NCI-H1105 (cell line): ENCODE measurements at places on chromosomes 11 and 22.

DNA sequence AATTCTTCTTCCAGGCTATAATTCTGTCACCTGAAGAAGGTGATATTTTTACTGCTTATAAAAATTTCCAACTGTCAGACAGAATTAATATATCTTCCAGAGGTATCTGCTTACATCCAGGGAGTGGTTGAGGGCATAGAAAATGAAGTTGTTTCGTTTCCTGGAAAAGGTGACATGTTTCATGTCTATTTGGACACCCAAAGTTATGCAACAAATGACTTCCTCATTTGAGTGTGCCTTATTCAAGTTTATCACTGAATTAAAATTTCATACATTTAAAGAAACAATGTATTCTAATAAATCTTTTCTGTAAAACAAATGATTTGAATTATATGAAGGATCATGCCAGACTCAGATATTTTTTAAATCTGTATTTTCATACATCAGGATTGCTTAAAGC is 8.5 kb upstream of the GRAMD1B start:
- DNase-seq: no peak

GRCh38 chr11:110185121-110185591 is 92.0 kb downstream of the ZC3H12C start:
- DNase-seq: no peak

DNA sequence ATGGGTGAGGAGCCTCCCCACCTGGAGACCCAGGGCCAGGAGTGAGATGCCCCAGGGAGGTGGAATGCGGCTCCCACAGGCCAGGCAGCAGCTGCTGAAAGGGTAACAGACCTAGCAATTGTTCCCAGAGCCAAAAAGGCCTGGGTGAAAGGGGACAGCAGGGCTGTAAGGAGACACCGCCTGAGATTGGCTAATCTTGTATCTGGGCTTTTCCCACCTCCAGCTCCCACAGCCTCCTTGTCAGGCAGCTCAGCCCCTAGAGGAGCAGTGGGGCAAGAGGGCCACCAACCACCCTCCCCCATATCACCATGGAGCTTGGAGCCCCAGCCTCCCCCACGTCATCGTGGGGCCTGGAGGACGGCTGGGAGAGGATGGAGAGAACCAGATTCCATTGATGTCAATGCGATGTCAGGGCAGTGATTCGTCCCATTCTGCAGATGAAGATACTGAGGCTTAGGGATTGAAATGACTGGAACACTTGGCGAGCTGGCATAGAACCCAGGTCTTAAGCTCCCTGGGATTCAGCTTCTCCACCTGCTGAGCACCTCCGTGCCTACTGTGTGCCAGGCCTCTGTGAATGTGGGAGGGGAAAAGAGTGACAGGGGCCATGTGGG is 2.9 kb upstream of the MGAT3 start:
- no peak for DNase-seq

DNA sequence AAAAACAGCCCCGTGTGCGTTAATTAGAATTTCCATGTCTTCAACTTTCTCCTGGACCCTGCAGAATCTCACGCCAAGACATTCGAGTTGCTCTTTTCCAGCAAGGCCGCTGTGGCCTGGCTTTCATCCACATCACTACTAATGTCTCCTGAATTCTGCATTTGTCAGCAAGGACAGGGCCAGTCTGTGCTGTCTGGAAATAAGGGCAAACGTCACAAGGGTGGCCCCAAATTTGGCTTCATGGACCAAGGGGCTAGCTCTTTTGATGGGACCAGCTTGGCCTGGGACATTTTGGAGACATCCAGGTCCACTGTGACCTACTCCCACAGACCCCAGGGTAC is 33.4 kb downstream of the KCNQ1OT1 start:
- DNase-seq: no peak

DNA sequence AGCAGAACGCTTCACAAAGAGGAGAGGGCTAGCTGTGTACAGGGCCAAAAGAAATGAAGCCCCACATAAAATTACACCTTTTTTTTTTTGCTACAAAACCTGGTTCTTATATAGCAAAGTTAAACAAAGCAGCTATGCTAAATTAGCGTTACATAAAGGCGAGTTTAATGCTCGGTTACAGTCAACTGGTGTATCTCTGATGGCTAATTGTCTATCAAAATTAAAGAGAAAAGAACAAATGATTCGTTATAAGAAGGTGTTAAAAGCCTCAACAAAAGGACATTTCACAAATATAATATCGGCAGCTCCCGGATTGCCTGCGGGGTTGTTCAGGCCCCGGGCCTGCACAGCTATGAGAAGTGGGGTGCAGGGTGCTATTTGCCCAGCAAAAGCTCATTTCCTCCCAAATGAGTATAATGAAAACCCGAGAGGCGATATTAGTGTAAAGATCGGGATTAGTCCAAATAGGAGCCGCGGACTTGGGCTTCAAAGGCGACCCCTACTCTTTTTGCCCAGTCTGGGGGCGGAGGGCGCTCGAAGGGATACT is 13.3 kb upstream of the PAX6 start:
- DNase-seq: no peak

DNA sequence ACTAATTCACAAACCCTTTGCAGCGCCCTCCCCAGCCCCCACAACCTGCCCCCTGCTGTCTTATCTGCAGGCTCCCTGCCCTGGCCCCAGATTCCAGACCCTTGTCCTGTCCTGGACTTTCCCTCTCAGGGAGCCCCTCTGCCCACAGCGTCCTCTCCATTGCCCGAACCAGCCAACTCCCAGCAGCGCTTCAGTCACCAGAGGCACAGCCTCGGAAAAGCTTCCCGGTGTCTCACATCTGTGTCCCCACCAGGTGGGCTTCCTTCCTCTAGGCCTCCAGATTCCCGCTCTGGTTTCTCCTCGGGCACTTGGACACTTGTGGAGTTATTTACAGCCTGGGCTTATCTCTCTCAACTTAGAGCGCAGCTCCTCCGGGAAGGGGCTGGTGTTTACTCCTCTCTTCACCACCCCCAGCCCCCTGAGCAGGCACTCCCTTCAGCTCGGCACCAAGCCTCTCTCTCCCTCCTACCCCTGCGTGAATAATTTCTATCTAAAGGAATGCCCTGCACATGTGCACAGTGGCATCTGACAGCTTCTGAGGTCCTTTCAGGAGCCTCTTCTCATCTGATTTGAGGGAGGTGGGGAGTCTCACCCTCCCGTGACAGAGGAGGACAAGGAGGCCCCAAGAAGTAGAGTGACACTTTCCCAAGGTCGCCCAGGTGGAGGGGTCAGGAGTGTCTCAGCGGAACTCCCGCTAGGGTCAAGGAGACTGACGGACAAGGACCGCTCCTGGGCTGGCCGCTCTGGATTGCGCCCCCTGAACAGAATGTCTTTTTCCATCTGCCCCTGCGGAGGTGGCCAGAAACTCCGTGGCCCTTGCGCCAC is 838 bp downstream of the WNT11 start:
- no peak for DNase-seq

- no peak for DNase-seq
These were observed 16.2 kb upstream of the SHANK3 start for GRCh38 chr22:50656122-50657070.

- DNase-seq: no peak
These were observed 504 bp upstream of the ZNF215 start for GRCh38 chr11:6925636-6926207.

DNA sequence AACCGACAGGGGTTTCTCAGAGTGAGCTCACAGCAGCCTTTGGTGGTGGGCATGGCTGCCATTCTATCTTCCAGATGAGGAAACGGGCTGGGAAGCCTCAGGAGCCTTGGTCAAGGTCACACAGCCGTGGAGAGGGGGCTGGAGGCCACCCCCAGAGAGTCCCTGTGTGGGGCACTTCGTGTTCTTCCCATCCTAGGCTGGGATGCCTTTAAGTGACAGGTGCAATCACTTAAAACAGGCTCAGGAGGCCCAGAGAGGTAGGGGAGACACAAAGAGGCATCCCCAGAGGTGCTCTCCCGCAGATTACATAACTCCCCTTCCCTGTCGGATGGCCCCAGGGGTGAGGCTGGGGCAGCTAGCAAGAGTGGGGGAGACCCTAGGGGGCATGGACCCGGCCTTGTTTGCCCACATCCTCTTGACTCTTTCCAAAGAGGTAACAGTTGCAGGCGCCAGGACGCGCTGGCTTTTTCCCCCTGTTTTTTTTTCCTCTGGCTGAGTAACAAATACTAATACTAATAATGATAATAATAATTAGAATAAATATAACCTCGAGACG is 17.5 kb upstream of the SHISAL1 start:
- DNase-seq: no peak

DNA sequence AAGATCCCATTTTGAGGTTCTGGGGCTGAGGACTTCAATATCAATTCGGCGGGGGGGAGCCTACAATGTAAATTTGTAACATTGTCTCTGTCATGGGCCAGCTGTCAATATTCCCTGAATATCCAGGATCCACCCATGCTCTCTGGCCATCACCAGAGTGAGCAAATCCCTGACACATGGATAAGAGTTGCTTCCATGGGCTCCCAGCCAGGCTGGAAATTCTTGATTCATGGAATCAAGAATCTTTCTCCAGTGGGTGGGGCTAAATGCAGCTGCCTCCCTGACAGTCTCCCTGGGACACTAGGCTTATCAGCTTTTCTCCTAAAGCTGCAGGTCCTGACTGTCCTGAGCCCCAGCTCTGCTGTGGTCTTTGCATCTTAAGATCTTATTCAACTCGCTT is 86.9 kb upstream of the IGLL5 start:
- DNase-seq: no peak

GRCh38 chr11:516400-516799 is 9.4 kb upstream of the RNH1 start:
- DNase-seq: no peak

- DNase-seq: no peak
These were observed 11.0 kb downstream of the RRAS2 start for GRCh38 chr11:14347991-14348390.

GRCh38 chr11:134014511-134014910 is 54.4 kb upstream of the JAM3 start:
- DNase-seq: peak; percentile 16

- no peak for DNase-seq
These were observed 35.3 kb downstream of the MMP13 start for GRCh38 chr11:102920118-102920684.

GRCh38 chr11:70721006-70721405 is 322.7 kb downstream of the CTTN start:
- no peak for DNase-seq

- DNase-seq: no peak
These were observed 33.1 kb upstream of the SMPD1 start for GRCh38 chr11:6357222-6357621.

DNA sequence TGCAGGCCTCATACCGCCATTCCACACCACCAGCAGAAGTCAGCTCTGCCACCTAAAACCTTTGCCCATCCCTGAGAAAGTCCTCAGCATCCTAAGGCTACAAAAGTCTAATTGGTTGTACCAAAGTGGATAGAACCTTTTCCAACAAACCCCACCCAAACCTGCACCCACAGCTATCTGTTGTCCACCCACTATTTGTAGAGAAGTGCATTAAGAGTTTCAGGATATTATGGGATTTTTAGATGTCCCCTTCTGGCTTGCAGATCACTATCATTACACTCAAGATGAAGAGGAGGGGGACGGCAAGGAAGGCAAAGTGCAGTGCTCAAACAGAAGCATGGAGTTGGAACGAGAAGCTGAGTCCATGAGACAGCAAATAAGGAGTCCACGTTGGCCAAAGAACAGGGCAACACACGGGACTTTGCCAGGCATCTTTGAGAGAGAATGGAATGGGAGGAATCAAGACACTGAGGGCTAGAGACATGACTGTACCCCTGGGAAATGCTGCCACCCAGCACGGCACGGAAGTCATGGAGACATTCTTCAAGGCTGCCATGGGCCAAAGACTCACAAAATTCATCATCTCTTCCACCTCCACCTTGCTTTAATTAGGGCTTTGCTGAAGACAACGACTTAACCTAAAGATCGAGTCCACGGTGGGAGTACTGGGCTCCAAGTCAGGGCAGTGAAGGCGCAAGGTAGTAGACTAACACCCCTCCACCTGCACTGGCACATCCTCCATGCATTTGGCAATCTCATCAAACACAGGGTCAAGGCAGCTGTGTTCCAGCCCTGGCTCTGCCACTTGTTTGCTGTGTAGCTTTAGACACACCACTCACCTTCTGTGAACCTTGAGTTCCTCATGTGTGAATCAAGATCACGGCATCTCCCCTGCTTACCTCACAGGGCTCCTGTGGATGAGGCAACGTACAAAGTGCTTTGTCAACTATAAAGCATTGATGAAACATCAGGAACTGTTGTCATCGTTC is 112.9 kb upstream of the TMEM45B start:
- DNase-seq: no peak

- DNase-seq: no peak
These were observed 8.1 kb upstream of the SART1 start for GRCh38 chr11:65953471-65953870.

DNA sequence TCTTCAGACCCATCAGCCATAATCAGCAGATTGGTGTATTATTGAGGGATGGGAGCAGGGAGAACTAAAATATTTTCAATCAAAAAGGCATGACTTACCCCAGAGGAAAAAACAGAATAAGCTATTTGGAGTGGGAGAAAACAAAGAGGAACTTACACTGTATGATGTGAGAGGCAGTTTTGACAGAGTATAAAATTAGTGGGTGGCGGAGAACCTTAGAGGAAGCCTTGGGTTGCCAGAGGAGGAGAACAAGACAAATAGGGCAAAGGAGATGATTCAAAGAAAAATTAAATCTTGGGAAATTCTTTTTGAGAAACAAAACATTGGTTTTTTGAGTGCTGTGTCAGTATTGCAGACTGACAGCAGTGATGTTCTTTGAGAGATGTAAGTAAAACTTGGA is 285.0 kb downstream of the C11orf87 start:
- DNase-seq: no peak

- DNase-seq: peak; percentile 46
These were observed 140.8 kb downstream of the PKNOX2 start for GRCh38 chr11:125305345-125305744.

DNA sequence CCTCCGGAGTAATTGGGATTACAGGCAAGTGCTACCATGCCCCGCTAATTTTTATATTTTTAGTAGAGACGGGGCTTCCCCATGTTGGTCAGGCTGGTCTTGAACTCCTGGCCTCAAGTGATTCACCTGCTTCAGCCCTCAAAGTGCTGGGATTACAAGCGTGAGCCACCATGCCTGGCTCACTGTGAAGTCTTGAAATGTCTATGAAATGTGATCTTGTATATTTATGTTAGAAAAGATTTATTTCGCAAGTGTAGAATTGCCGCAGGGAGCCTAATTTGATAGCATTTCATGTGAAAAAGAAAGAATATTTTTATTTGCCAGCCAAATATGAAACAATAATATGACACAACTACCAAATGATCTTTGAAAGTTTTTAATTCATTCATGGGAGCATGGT is 52.1 kb downstream of the GRAMD1B start:
- no peak for DNase-seq

DNA sequence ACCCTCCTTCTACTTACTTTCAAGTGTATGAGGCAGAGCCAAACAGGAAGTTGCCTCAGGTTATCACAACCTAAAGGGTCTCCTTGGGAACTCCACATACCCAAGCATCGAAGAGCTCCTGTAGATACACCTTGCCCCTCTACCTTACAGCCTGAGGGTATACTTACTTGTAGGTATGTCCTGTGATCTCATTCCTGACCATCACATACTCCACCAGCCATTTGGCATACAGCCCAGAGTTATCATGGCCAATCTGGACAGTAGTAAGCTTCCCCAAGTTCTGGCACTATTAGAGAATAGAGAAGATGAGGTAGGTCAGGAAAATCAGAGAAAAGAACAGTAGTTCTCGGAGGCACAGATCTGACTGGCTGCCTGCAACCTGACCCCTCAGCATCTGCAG is 53.4 kb upstream of the SCUBE2 start:
- no peak for DNase-seq
